ENCODE measurements at places on chromosomes 3 and 15. TPM values are rescaled to one million over a fixed set of nuclear protein-coding genes. Genes with fewer than 3 reads are reported as not detected.

The SOX14 gene
- total RNA-seq = not detected

The VIPR1 gene
- 2.3 TPM for total RNA-seq

The GASK1A gene
- total RNA-seq = not detected

The BNC1 gene
- 0.98 TPM for total RNA-seq

The SPINK8 gene
- total RNA-seq = not detected

The ABHD17C gene
- 24.9 TPM for total RNA-seq

The PLAAT1 gene
- 0.09 TPM for total RNA-seq

The CATSPER2 gene
- total RNA-seq = 0.50 TPM

The SECISBP2L gene
- 8.9 TPM for total RNA-seq

The ADAMTS9 gene
- 0.73 TPM for total RNA-seq

The EPHB3 gene
- total RNA-seq = 0.33 TPM

The EPHB1 gene
- 0.24 TPM for total RNA-seq

The NPAP1 gene
- total RNA-seq = not detected

The PLOD2 gene
- 118 TPM for total RNA-seq

The GP5 gene
- 0.02 TPM for total RNA-seq

The PODXL2 gene
- 10.2 TPM for total RNA-seq

The RSL24D1 gene
- total RNA-seq = 90.7 TPM

The LSAMP gene
- 0.19 TPM for total RNA-seq

The CASR gene
- not detected for total RNA-seq

The SHC4 gene
- total RNA-seq = 1.1 TPM

The MYZAP gene
- total RNA-seq = 1.3 TPM

The CCDC54 gene
- total RNA-seq = not detected

The A4GNT gene
- not detected for total RNA-seq

The SPATA12 gene
- total RNA-seq = 0.32 TPM

The AHSG gene
- 0.09 TPM for total RNA-seq

The NTRK3 gene
- 23.2 TPM for total RNA-seq

The UROC1 gene
- not detected for total RNA-seq

The RBPMS2 gene
- 7.2 TPM for total RNA-seq

The ITIH4 gene
- 0.25 TPM for total RNA-seq

The SERPINI1 gene
- 2.4 TPM for total RNA-seq

Data from A549 treated with dexamethasone at 1 μM for 4 hours (cell line).